ENCODE measurements at places on chromosomes 16 and 17.

DNA sequence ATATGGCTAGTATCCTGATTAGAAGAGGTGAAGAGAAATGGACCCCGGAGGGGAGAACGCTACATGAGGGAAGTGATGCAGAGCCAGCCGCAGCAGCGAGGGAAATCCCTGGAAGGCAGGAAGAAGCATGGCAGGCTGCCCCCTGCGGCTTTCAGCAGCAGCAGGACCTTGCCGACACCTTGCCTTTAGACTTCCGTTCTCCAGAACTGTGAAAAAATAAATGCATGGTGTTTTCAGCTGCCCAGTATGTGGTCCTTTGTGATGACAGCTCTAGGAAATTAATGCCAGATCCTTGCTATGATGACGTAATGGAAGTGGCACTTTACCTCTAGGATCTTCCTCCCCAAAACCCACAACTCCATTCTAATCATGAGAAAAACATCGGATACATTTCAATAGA is 9.7 kb upstream of the ZFP1 start:
- peak; percentile 54 for DNase-seq

GRCh38 chr17:5003214-5003867 is 5.6 kb downstream of the KIF1C start:
- DNase-seq, result no peak

GRCh38 chr16:19746561-19746960 is 28.5 kb downstream of the IQCK start:
- DNase-seq, result no peak

GRCh38 chr17:50686494-50687199 is 21.1 kb downstream of the ANKRD40 start:
- DNase-seq, result peak; percentile 62

GRCh38 chr17:61010661-61011170 is 333.1 kb downstream of the BCAS3 start:
- no peak for DNase-seq

- DNase-seq, result peak; percentile 96
Measured at GRCh38 chr17:72392056-72393010, 271.5 kb downstream of the SOX9 start.

DNA sequence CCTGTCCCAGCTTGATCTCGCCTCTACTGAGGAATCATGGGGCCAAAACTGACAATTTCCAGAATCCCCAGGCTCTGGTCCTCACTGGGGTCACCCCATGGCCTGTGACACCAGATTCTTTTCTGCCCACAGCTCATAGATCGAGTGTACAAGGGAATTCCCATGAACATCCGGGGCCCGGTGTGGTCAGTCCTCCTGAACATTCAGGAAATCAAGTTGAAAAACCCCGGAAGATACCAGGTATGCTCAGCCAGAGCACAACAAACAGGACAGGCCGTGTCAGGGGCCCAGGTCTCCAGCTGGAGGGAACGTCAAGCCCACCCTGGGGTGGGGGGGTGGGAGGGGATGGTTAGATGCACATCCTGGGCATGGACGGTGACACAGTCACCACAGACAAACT is 17.5 kb downstream of the USP6 start:
- no peak for DNase-seq

GRCh38 chr17:79803421-79803996 is 6.6 kb upstream of the CBX8 start:
- DNase-seq, result no peak

DNA sequence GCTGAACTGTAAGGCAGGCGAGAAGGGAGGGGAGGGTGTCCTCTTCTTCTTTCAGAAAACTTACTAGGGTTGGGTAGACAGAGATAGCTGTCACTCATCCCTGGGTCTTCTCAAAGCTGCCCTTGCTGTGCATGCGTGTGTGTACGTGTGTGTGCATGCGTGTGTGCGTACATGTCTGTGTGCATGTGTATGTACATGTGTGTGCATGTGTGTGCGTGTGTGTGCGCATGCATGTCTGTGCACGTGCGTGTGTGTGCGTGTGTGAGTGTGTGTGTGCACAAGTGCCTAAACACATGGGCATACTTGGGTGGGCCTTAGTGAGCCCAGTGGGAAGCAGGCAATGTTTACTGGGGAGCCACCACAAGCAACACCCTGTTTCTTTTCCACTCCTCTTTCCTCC is 154.8 kb upstream of the TNRC6C start:
- no peak for DNase-seq

GRCh38 chr17:60390925-60391470 is 935 bp downstream of the USP32 start:
- no peak for DNase-seq

DNA sequence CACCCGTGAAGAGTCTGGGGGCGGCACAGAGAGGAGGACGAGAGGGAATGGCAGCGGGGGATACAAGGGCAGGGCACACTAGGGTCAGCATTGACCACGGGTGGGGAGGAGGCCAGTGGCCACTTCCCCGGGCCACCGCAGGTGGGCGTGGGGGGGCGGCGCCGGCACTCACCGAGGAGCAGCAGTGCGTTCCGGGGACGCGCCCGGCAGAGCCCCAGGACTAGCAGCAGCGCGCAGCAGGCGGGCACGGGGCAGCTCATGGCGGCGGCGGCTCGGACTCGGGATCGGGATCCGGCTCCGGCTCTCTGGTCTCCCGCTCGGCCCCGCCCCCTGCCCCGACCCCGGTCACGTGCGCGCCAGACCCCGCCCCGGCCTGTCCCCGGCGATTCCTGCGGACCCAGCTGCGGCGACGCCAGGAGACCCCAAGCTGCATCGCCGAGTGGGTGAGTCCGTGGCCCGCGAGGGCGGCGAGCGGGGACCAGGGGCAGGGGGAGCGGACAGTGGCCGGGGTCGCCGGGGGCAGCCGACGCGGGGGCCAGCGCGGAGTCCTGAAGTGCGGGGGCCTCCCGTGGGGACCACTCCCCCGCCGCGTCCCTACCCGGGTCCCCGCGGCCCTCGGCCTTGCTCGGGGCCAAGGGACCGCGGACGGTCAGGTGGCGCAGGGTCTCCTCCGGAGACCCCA is at the start of the genes SGSH and SLC26A11:
TSS of gene SGSH (minus strand) at position 280 of the 682 bp plus-strand sequence. CDS start at position 260, 20 bp downstream.
TSS of gene SLC26A11 (plus strand) at position 374 of the 682 bp plus-strand sequence. CDS start 1,134 bp downstream, outside the sequence.
- peak; percentile 85 for DNase-seq

- DNase-seq, result no peak
Measured at GRCh38 chr16:3698941-3699340, 18.4 kb downstream of the TRAP1 start.

DNA sequence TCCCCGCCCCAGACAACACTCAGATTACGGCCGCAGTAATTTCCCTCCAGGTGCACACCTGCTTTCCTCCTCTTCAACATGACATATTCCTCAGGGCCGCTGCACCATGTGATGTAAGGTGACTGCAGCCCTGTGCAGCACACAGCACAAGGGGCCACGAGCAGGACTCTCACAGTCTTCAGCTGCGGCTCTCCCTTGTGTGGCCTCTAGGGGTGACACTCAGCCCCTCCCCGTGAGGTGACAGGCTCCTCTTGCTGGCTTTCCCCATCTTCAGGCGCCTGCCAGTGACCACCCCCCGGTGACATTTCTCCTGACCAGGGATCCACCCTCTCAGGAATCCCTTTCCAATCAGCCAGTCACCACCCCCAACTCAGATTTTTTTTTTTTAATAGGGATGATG is 31.3 kb upstream of the ABCC3 start:
- DNase-seq, result no peak

- DNase-seq, result no peak
Measured at GRCh38 chr16:19851476-19851875, 33.2 kb downstream of the GPRC5B start.

GRCh38 chr17:21001813-21002221 is 41.0 kb downstream of the USP22 start:
- no peak for DNase-seq

GRCh38 chr16:19118938-19119431 is 5.2 kb downstream of the ITPRIPL2 start:
- peak; percentile 82 for DNase-seq

GRCh38 chr16:55836158-55836611 is 3.3 kb upstream of the CES1 start:
- no peak for DNase-seq

DNA sequence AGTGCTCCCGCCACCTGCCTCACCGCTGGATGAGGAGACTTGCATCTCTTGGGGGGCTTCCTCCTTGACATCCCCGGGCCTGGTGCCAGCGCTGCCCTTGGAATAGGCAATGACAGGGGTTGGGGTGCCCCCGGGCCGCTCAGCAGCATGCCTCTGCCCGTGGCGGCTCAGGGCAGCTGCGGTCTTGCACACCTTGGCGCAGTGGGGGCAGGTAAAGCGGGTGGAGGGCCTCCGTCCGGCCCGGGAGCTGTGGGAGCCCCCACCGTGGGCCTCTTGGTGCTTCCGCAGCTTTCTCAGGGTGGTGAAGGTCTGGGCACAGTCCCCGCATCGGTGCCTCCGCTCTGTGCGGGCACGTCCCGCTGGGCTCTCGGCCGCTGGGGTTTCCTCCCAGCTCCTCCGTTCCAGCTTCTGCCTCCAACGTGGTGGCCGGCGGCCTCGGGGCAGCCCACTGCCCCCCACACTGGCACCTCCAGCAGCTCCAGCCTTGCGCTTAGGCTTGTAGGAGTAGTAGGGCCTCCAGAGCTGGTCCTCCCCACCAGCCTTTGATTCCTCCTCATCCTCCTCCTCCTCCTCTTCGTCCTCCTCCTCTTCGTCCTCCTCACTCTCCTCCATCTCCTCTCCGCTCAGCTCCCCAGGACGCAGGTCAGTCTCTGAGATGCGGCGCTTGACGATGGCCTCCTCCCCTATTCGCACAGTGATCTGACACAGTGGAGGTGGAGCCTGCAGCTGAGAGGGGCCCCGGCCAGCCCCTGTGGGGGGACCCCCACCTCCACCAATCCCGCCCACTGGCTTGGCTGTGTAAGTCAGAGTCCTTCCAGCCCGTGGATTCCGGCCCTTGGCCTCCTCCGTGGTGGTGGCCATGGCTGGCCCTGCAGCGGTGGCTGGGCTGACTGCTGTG is 16.7 kb downstream of the ZBTB4 start:
- no peak for DNase-seq

DNA sequence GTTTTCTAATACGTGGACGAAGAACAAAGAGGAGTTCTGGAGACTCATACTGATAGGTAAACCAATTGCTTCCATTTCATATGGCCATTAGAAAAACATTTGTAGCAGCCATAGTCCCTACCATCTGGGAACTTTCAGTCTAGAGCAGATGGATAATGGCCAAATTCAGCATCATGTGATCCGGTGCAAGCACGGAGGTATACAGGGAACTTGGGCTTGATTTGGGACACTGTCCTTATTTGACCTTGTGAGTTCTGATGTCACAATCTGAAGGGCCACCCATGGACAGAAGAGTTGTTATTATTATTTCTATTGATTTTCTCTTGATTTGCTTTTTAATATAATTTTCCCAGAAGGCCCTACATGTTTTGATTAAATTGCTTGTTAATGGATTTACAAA is 154.6 kb upstream of the ZNF267 start:
- DNase-seq, result no peak

DNA sequence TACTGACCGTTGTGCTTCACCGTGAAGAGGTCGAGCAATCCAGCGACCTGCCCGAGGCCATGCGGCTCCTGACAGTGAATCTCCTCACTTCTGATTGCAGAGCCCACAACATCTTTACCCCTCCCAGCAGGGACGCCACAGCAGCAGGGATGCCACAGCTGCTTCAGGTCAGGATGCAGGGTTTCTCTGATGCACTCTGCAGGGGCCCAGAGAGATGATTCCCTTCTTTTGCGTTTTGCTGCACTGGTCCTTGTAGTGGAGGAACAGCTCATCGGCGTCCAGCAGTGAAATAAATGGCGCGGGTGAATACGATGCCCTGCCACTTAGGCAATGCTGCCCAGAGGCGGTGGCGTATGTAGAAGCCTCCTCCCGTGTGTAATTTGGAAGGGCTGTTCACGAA is 5.6 kb downstream of the KIAA0513 start:
- DNase-seq, result no peak

GRCh38 chr16:72995151-72995881 is 52.6 kb downstream of the ZFHX3 start:
- DNase-seq, result no peak
